Heart left ventricle (tissue), 16 donors: ENCODE measurements at places on chromosomes 3 and 15. TPM values are rescaled to one million over a fixed set of nuclear protein-coding genes. Genes with fewer than 3 reads are reported as not detected.

Gene OR5K4
- not detected for polyA plus RNA-seq

Gene IMPG2
- polyA plus RNA-seq = 0.06 TPM

Gene SNTN
- not detected for polyA plus RNA-seq

Gene SLC2A2
- polyA plus RNA-seq = not detected

- DNase-seq = no peak
These were observed 30.6 kb downstream of the TNIK start for GRCh38 chr3:171429635-171430034.

- no peak for DNase-seq
These were observed 65.4 kb upstream of the XCR1 start for GRCh38 chr3:46092702-46093080.

- DNase-seq = no peak
These were observed 17.1 kb downstream of the CD80 start for GRCh38 chr3:119542168-119542767.

- no peak for DNase-seq
These were observed 975.5 kb downstream of the IGSF11 start for GRCh38 chr3:118059096-118059495.
